Mesothelial cell of epicardium (in vitro differentiated cells): ENCODE measurements at places on chromosomes 13 and 19.

DNA sequence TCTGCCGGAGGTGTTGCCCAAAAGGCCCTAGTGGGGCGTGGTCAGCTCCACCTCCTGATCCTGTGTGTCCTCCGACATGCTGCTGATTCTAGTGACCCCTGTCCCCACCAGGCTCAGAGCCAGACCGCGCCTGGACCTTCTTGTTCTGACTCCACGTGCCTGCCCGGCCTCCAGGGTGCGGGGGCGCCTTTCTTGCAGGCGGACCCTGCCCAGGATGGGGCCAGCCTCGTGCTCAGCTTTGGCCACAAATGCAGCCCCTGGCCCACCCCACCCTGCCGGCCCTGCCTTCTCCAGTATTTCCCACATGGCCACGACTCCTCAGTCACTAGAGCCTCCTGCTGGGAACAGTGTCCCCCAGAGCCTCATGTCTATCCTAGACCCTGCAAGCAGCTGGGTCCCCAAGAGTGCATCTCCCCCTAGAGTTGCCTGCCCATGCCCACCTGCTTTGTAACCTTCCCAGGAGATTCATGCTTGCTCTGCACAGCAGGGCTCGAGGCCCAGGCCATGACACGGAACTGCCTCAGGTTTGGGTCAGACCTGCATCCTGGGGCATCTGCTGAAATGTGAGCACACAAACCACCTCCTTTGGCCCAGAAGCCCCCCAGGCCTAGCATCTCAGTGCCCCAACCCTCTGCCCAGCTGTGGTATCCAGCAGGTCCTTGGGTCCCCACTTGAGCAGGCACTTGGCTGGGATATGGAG lies 27.0 kb downstream of the TMEM161A start:
- DNase-seq: no peak

DNA sequence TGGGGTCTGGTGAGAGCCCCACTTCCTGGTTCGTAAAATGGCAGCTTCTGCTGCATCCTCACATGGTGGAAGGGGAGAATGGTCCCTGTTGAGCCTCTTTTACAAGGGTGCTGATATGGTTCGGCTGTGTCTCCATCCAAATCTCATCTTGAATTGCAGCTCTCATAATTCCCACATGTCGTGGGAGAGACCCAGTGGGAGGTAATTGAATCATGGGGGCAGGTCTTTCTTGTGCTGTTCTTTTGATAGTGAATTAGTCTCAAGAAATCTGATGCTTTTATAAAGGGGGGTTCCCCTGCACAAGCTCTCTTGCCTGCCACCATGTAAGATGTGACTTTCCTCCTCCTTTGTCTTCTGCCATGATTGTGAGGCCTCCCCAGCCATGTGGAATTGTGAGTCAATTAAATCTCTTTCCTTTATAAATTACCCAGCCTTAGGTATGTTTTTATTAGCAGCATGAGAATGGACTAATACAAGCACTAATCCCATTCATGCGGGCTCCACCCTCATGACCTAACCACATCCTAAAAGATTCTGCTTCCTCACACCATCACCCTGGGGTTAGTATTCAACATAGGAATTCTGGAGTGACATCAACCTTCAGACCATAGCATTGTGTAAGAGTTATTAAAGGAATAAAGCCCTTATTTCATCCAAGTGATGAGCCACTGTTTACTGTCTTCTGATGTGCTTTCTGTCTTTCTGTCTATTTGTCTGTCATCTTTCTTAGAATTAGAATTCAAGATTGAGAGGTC lies 159.0 kb upstream of the IRS2 start:
- no peak for DNase-seq

- no peak for DNase-seq
Observed at GRCh38 chr19:30235946-30236345, 136.2 kb upstream of the ZNF536 start.

GRCh38 chr19:47601180-47601904 lies 7.6 kb upstream of the BICRA start:
- DNase-seq: no peak

DNA sequence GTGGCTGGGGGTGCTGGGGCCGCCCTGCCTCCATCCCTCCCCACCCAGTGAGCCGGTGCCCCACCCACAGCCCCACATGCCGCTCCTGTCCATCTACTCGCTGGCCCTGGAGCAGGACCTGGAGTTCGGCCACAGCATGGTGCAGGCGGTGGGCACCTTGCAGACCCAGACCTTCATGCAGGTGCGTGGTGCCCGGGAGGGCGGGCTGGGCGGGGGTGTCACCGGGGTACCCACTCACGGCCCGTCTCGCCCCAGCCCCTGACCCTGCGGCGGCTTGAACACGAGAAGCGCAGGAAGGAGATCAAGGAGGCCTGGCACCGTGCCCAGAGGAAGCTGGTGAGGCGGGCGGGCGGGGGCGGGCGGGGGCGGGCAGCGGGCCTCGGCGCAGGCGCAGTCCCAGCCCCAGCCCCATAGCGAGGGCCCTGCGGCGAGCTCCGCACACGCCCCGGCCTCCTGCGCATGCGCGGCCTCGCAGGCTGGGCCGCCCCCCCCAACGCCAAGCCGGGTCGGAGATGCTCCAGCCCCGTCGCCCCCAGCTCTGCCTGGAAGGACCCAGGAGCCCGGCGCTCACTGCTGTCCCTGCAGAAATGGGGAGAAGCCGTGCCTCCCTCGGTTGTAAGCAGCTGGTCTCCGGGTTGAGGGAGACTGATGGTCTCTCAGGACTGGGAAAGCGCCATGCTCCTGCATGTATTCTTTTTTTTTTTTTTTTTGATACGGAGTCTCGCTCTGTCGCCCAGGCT lies 7.7 kb downstream of the ARHGAP45 start:
- no peak for DNase-seq

DNA sequence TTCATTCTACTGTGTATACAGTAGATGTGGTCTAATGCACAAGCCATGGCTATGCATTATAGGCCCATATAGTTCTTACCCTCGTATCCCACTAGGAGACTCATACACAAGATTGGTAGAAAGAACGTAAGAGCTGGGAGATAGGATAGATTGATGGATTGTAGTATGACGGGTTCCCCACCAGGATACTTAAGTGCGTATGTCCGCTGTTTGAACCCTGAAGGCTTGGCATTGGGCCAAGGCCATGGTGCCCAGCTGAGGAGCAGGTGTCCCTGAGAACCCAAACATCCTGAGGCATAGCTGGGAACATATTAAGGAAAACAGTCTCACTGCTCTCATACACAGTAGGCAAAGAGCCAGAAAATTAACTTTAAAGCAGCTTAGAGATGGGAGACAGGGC lies 617.5 kb upstream of the KLF12 start:
- DNase-seq: no peak

- DNase-seq: no peak
Observed at GRCh38 chr13:51557875-51558612, 26.2 kb upstream of the WDFY2 start.

DNA sequence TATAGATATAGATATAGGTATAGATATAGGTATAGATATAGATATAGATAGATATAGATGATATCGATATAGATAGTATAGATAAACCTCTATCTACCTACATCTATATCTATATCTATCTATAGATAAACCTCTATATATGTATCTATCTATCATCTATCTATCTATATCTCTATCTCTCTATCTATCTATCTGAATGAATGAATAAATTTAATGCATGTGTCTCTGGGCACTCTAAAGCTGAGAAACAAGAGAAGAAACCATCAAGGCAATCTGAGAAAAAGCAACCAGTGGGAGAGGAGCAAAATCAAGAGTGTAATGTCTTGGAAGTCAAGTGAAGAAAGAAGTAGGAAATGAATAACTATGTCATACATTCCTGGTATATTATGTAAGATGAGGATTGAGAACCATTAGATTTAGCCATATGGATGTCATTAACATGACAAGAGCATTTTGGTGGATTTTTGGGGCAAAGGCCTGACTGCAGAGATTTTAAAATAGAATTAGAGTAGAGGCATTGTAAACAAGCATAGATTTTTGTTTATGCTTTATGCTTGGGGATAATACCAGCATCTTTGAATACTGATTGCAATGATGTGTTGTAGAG lies 1262.7 kb upstream of the MIR17HG start:
- DNase-seq: no peak

DNA sequence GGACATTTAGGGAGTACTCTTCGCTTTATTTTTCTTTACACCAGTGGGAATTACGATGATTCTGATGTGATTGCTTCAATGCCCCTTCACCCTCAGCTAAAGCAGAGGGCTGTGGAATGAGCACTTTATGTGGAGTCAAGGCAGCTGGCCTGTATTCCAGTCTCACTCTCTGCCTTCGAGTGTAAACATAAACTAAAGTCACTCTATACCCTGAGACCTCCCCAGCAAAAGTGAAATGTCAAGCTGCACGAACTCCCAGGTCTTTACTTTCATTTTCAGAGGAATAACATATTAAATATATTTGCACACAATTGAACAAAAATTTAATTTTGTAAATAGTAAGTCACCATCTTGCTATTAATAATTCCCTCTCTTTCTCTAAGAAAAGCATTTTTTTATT lies 557.1 kb downstream of the DACH1 start:
- no peak for DNase-seq

DNA sequence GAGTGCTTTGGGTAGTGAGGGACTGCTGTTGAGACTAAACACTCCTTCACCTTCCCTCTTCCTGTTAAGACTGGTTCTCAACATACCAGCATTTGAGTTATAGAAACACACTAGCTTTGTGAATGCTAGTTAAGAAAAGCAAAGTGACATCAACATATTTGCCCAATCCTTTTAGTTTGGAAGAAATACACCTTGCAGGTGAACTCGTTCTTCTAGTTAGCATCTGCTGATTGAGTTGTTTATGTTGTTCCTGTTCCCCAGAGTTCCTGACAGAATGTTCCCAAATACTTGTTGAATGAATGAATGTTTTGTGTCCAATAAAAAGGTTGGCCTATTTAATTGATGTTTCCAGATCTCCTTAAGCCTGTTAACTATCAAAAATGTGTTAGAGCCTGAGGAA lies 7.1 kb downstream of the LMO7 start:
- no peak for DNase-seq

DNA sequence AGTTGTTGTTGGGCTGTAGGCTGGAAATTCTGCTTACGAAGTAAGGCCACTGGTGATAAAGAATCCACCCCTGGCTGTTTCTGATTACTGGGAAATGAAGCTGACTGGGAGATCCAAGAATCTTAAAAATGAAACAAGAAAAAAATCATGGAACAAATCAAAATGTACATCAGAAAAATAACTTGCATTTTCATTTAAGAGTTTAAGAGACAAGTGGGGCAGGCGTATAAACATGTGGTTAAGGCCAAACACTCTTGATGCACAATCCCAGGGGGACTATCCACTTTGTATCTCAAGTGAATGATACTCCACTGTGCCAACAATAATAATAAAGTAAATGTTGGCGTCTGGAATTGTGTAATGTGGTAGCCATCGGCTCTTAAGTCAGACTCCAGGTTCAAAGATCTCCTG lies 24.6 kb downstream of the ZMYM5 start:
- DNase-seq: no peak

DNA sequence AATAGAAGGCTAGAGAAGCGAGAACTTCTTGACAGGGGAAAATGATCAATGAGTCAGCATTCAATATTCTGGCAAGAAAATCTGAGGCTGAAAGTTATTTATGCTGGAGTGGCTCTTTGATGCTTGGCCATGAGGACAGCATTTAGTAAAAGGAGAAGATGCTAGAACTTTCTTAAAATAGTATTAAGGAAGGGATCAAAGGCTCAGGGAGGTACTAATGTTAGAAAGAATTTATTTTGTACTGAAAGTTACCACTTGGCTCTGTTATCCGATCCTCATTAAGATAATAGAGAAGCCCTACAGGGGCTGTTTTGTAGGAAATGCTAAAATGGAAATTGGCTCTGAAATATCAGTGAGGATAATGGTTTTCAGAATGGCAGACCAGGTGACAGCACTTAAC lies 1774.6 kb upstream of the PCDH20 start:
- no peak for DNase-seq

DNA sequence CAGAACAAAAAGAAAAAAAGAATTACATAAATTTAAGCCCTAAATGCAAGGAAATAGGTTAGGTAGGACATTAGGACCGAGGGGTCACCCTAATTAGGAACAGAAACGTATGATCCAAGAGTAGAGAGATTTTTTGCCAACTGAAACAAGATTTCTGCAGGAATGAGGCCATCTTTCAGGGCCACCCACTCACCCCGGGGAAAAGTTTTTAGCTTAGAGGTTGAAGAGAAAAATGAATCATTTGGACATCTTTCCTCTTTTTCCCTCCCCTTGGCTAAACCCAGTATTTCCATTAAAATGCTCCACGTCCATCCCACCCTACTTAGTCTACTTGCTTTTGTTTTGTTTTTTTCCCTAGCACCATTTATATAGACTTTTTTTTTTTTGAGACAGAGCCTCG lies 10.6 kb upstream of the PNMA8A start:
- DNase-seq: no peak

- no peak for DNase-seq
Observed at GRCh38 chr13:38191016-38191415, 158.6 kb upstream of the UFM1 start.

DNA sequence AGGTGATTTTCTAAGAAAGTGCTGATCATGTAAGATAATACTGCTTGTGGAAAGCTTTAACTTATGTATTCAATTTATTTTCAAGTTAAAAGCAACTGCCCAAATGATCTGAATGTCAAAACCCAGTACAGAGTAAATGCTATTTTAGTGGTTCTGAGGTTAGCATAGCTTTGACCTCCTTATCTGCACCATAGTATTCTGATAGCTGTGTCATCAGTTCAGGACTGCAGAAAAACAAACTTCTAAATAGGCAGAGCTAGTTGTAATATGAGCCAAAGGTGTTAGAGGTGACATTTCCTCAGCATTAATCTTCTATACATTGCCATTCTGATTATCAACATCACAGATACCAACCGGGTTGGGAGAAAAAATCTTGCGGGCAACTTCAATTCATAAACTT lies 758.7 kb downstream of the SLITRK5 start:
- no peak for DNase-seq

- DNase-seq: no peak
Observed at GRCh38 chr13:95199896-95200295, 101.4 kb downstream of the ABCC4 start.

- no peak for DNase-seq
Observed at GRCh38 chr13:57925751-57926150, 294.2 kb downstream of the PCDH17 start.

- DNase-seq: no peak
Observed at GRCh38 chr19:49468746-49469447, 5.1 kb upstream of the FLT3LG start.

GRCh38 chr19:47280183-47280797 lies 5.6 kb downstream of the INAFM1 start:
- DNase-seq: no peak

GRCh38 chr13:92657565-92657964 lies 569.0 kb upstream of the GPC6 start:
- no peak for DNase-seq

DNA sequence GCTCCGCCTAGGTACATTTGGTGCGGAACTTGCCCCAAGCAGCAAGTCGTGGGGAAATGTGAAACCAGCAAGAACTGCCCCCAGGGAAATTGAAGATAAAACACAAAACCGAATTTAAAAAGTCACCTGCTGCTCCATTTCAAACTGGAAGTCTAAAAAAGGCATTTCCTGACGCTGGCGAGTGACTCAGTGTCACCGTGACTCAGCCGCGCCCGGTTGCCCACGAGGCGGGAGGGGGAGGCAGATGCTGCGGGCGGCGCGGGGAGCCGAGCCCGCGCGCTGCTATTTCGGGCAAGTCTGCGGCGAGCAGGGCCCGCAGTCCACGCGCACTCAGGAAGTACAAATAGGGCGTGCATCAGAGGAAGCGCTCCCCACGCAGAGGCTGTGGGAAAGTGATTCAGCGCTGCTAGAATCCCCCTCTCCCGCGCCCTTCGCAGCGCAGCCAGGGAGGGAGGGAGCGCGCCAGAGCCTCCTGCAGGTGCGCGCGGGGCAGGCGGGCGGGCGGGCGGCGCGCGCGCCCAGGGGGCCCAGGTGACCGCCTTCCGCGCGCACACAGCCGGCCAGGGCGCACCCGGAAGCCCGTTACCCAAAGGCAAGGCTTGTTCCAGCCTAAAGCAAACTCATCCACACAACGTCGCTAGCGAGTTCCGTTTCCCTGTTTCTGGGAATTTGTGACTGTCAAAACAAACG lies 168.8 kb downstream of the COL4A1 start:
- DNase-seq: no peak
